ENCODE measurements at places on chromosomes 5 and 9.

- DNase-seq, result no peak
These were observed 15.2 kb upstream of the SPATA9 start for GRCh38 chr5:95697781-95698681.

GRCh38 chr5:89320421-89321277 is 437.7 kb upstream of the MEF2C start:
- DNase-seq, result no peak

DNA sequence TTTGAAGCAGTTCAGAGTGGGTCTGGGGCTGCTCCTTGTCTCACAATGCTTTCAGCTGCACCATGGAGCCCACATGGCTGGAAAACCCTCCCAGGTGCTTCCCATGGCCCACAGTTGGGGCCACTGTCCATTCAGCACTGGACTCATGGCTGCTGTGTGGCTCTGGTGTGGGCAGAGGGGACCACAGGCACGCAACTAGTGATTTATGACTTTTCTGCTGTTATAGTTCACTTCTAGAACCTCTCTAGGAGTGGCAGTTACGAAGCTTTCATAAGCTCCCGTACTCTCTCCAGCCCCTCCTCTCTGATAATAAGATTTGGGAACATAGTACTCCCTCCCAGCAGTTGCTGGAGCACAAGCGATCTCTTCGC is 29.0 kb downstream of the GLRA1 start:
- DNase-seq, result no peak

DNA sequence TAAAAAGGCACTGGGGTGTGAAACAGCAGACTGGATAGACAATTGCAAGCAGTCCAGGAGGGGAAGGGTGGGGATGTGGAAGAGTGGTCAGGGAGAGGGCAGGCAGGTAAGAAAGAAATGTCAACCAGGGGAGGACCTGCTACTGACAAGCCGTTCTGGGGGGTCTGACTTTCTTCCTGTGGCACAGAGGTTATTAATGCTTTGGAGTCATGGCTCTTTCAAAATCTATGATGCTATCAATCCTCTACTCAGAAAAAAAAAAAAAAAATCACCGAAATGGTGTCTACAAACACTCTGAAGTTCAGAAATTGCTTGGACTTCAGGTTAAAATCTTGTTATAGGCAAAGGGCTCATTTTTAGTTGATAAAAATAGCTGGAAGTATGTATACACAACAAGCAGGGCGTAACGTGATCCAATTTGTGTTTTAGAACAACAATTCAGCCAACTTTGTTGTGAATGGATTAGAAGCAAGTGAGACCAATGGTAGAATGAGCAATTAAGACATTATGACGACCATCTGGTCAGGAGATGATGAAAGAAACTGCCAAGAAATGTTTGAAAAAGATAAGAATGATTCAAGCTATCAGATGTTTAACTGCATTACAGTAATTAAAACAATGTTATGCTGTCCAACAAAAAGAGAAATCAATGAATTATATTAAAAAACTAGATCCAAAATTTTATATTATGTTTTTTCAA is 255.2 kb downstream of the DEPDC1B start:
- DNase-seq, result no peak

GRCh38 chr5:97624886-97625285 is 441.8 kb upstream of the RIOK2 start:
- DNase-seq, result no peak
